Stimulated activated CD4-positive, alpha-beta T cell treated with anti-CD3 and anti-CD28 coated beads, Interleukin-4, amount 100 ng/mL, for 48 hours (primary cell): ENCODE measurements at places on chromosomes 2 and 18.

DNA sequence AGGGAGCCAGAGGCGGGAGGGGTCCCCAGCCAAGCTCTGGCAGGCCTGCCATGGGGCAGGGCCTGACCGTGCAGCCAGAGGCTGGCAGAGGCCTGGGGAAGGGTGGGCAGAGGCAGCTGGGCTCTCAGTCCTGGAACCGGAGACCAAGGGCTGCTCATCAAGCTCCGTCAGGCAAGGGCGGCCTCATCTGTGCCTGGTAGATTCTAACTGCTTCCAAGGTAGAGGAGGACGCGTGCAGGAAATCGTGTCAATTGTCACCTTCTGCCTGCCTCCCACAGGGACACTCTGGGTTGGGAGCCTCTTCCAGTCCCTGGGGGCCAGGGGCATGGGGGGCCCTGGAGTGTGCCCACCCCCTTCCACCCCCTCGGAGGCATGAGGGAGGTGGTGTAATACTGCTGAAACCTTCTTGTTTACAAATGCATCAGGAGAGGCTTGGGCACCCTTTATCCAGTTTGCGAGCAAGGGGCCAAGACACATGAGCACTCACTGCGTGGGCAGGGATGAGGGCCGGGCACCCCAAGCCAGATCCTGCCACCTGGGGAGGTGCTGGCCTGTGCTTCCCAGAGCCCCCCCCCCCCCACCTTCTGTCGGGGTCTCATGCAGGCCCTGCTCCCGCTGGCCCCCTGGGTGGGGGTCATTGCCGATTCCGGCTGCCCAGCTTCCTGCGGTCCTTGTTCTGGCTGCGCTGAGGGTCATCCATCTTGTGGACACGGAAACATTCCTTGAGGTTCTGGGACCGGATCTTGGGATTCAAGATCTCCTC, 9.0 kb downstream of the SNORC start:
- no peak for DNase-seq

GRCh38 chr2:221724631-221725203, 152.6 kb upstream of the EPHA4 start:
- no peak for DNase-seq

- DNase-seq, result no peak
These were observed 1.1 kb upstream of the LIPG start for GRCh38 chr18:49560624-49561288.

GRCh38 chr18:54968807-54969206, 9.5 kb upstream of the CCDC68 start:
- no peak for DNase-seq

GRCh38 chr2:55703350-55703749, 9.7 kb upstream of the PNPT1 start:
- no peak for DNase-seq
